ENCODE measurements at places on chromosomes 2 and 18.

- H3K27ac ChIP-seq = no peak overlapping the region
- no peak overlapping the region for H3K4me3 ChIP-seq
- no peaks in the 10 kb centered on the region for H3K36me3 ChIP-seq
- no peaks in the 10 kb centered on the region for H3K27me3 ChIP-seq
These were observed 98.8 kb downstream of the TRABD2A start for GRCh38 chr2:84781942-84782716.

DNA sequence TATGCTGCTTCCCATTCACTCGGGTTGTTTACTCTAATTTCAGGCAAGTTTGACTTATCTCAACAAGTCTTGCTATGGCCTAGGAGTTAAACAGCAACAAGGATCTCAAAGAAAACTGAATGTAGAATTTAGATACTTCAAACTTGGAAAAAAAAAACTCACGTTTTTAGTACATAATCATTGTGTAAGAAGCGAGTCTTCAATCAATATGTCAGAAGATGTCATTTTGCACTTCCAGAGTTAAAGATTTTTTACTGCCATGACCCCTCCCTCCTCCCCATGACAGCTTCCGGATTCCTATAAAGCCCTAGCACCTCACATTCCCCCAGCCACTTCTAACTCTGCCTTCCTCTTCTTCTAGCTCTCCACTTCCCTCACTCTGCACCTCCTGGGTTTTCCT, 133.4 kb downstream of the SS18 start:
- H3K27me3 ChIP-seq = no peaks in the 10 kb centered on the region
- H3K36me3 ChIP-seq = no peaks in the 10 kb centered on the region
- no peak overlapping the region for H3K4me3 ChIP-seq
- no peak for DNase-seq
- no peaks in the 10 kb centered on the region for H3K4me1 ChIP-seq

DNA sequence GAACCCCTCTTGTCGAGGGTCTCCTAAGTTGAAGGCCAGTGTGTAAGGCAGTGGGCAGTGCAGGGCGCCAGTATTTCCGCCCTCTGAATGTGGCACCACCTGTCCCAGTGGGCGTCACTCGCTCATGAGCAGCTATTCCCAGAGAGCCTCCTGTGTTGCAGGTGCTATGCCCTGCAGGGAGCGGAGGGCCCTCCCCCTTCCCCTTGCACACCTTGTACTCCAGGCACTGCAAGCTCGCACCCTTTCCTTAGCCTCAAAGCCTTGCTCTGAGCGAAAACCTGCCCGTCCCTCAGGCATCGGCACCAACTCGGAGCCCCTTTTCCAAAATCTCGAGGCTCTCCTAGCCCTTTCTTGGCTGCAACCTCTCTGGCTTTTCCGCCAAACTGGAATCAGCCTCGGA, 282.7 kb downstream of the AGAP1 start:
- H3K4me1 ChIP-seq = no peaks in the 10 kb centered on the region
- no peaks in the 10 kb centered on the region for H3K27me3 ChIP-seq
- no peak overlapping the region for H3K4me3 ChIP-seq
- no peak for DNase-seq
- no peaks in the 10 kb centered on the region for H3K36me3 ChIP-seq

DNA sequence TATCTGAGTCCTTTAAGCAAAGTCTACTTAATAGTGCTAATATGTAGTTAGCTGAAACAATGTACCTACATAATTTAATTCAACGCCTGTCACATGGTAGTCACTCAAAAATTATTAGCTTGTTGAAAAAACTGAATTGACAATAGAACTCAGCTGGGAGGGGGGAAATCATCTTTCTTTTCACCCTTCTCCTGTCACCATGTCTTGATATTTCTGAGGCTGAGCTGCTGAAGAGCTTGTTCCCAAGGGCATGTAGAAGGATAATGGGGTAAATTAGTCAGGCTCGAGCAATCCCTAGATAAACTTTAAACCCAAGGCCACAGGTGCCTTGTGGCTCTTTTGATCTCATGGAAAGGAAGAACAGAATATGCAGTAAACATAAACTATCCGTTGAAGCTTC, 339.6 kb upstream of the LRATD1 start:
- peaks cover 9% of the 10 kb centered on the region for H3K27me3 ChIP-seq
- DNase-seq = no peak
- no peaks in the 10 kb centered on the region for H3K36me3 ChIP-seq
- H3K4me3 ChIP-seq = no peak overlapping the region

DNA sequence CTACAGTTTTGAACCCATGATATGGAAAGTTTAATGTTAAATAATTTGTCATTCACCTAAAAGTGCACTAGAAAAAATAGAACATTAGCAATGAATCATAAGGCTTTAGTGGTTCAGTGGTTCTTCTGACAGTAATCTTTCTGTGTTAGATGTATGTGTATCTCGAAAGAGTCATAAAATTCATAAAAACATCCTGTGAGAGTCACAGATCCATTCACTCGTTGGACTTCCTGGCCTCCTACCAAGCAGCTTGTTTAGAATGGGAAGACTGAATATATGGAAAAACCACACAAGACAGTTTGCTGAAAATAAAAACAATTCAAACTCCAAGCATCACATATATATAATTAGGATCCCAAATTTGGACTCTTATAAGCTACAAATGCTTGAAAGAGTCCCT, 34.8 kb downstream of the ADNP2 start:
- no peak overlapping the region for H3K4me3 ChIP-seq
- no peak for DNase-seq
- H3K4me1 ChIP-seq = no peaks in the 10 kb centered on the region
- H3K27ac ChIP-seq = no peak overlapping the region
- no peaks in the 10 kb centered on the region for H3K27me3 ChIP-seq
- H3K36me3 ChIP-seq = peaks cover 13% of the 10 kb centered on the region

GRCh38 chr18:7336623-7337022, 105.7 kb downstream of the LRRC30 start:
- no peaks in the 10 kb centered on the region for H3K4me1 ChIP-seq
- no peak overlapping the region for H3K4me3 ChIP-seq
- no peaks in the 10 kb centered on the region for H3K27me3 ChIP-seq
- H3K36me3 ChIP-seq = no peaks in the 10 kb centered on the region
- no peak overlapping the region for H3K27ac ChIP-seq

DNA sequence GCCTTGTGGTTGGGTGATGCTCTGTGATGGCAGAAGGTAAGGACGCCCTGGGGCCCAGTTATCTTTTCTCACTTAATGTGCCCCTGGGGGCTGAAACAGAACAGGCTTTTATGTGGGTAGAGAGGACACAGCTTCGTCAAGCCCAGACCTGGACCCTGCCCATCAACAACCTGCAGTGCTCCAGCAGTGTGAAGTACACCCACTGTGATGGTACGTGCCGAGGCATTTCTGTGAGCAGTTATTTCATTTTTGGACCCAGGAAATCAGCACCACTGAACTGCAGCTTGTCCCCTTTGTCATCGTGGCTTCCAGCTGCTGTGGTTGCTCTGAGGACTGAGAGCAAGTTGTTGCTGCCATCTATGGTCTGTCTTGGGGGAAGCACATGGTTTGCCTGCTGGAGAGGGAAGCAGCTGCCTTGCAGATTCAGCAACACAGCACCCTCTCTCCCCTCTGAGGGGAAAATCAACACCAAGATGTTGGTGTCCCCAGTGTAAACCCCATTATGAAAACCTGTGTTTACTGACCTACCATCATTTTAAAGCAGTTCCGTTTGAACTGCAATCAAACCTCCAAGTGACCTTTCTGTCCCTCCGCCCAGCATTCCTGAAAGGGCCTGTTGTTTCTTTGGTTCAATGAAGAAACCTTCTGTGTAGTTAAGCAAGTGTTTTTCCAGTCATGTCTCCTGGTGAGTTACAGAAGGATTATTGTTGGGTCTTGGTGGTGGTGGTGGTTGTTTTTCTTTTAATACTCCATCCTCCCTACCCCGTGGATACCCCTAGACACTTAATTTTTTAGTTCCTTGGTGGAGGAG, 158.2 kb downstream of the MGAT5 start:
- H3K27ac ChIP-seq = no peak overlapping the region
- no peaks in the 10 kb centered on the region for H3K27me3 ChIP-seq
- H3K4me1 ChIP-seq = no peaks in the 10 kb centered on the region
- DNase-seq = peak; percentile 82
- no peaks in the 10 kb centered on the region for H3K36me3 ChIP-seq

- H3K4me3 ChIP-seq = no peak overlapping the region
- no peaks in the 10 kb centered on the region for H3K4me1 ChIP-seq
- no peaks in the 10 kb centered on the region for H3K27me3 ChIP-seq
These were observed 118.9 kb downstream of the TMX3 start for GRCh38 chr18:68596016-68596415.

GRCh38 chr18:10928011-10928771, 221.2 kb downstream of the PIEZO2 start:
- peaks cover 42% of the 10 kb centered on the region for H3K27me3 ChIP-seq
- no peaks in the 10 kb centered on the region for H3K36me3 ChIP-seq
- H3K4me3 ChIP-seq = no peak overlapping the region
- no peak for DNase-seq
- H3K27ac ChIP-seq = no peak overlapping the region
- H3K4me1 ChIP-seq = peaks cover 19% of the 10 kb centered on the region

DNA sequence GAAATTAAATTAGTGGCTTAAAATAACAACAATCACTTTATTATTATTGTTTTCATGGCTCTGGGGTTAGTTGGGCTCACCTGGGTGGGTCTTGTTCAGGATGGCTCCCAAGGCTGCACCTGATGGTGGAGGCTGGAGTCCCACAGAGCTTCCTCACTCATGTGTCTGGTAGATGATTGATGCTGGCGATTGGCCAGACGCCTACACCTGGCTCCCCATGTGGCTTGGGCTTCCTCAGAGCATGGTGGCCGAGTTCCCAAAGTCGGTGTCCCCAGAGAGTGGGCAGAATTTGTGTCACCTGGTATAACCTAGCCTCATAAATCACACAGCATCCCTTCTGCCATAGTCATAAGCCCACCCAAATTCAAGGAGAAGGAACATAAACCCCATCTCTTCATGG, 18.2 kb downstream of the DBI start:
- H3K27me3 ChIP-seq = no peaks in the 10 kb centered on the region
- DNase-seq = no peak
- no peaks in the 10 kb centered on the region for H3K36me3 ChIP-seq
- no peak overlapping the region for H3K4me3 ChIP-seq
- H3K27ac ChIP-seq = no peak overlapping the region

- H3K4me1 ChIP-seq = peaks cover 3% of the 10 kb centered on the region
- no peaks in the 10 kb centered on the region for H3K27me3 ChIP-seq
- no peak overlapping the region for H3K27ac ChIP-seq
- no peaks in the 10 kb centered on the region for H3K36me3 ChIP-seq
These were observed 56.7 kb downstream of the ALPK2 start for GRCh38 chr18:58572181-58572580.

DNA sequence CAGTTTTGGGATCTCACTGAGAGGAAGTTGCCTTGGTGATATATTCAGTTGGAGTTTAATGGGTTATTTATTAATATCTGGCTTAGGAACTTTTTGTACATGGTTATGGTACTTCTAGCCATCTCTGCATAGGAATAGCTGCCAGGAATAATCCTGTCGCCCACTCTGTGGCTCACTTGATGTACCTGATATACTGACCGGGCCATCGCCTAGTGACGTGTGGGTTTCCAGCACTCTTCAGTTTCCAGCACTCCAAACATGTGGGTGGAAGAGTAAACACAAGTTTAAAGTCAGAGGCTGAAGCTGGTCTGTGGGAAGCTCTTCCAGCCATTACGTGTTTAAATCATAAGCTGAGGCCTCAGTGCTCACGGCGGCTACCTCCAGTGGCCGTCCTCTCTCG, 44.3 kb upstream of the AGAP1 start:
- no peak for DNase-seq
- H3K4me3 ChIP-seq = no peak overlapping the region
- H3K27me3 ChIP-seq = no peaks in the 10 kb centered on the region
- H3K27ac ChIP-seq = no peak overlapping the region
- no peaks in the 10 kb centered on the region for H3K36me3 ChIP-seq

- DNase-seq = no peak
- H3K4me1 ChIP-seq = no peaks in the 10 kb centered on the region
- H3K36me3 ChIP-seq = no peaks in the 10 kb centered on the region
- H3K4me3 ChIP-seq = no peak overlapping the region
These were observed 42.8 kb upstream of the TTR start for GRCh38 chr18:31548853-31549252.

DNA sequence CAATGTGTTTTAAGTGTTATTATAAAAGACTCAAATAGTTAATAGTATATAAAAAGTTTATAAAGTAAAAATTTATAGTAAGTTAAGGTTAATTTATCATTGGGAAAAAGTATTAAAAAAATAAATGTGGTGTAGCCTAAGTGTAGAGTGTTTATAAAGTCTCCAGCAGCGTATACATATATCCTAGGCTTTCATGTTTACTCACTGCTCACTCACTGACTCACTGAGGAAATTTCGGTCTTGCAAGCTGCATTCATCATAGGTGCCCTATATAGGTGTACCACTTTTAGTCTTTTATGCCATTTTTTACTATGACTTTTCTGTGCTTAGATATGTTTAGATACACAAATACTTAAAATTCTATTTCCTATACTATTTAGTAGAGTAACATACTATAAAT, 866.0 kb downstream of the CBLN2 start:
- H3K4me1 ChIP-seq = no peaks in the 10 kb centered on the region
- H3K36me3 ChIP-seq = no peaks in the 10 kb centered on the region
- no peak overlapping the region for H3K27ac ChIP-seq

DNA sequence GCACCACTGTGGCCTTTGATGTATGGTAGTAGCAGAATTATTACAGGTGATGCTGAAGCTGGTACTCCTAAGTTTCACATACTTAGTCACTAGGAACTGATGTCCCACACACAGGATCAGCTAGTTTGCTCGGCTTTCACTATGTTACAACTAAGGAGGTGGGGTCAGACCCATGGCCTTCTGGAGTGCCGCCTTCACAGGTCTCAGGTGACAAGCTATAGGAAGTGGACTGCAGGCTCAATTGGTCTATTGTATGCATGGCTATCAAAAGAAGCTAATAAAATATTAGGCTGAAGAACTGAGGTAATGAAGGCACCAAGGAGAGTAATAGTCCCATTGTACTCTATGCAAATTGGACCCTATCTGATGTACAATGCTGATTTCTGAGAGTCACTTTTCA, 170.6 kb downstream of the DLGAP1 start:
- H3K4me1 ChIP-seq = peaks cover 32% of the 10 kb centered on the region
- no peak for DNase-seq
- H3K4me3 ChIP-seq = no peak overlapping the region
- H3K36me3 ChIP-seq = no peaks in the 10 kb centered on the region

- H3K4me3 ChIP-seq = no peak overlapping the region
- H3K27me3 ChIP-seq = no peaks in the 10 kb centered on the region
- no peaks in the 10 kb centered on the region for H3K4me1 ChIP-seq
- H3K27ac ChIP-seq = no peak overlapping the region
These were observed 21.6 kb upstream of the TRIB2 start for GRCh38 chr2:12694990-12695774.

DNA sequence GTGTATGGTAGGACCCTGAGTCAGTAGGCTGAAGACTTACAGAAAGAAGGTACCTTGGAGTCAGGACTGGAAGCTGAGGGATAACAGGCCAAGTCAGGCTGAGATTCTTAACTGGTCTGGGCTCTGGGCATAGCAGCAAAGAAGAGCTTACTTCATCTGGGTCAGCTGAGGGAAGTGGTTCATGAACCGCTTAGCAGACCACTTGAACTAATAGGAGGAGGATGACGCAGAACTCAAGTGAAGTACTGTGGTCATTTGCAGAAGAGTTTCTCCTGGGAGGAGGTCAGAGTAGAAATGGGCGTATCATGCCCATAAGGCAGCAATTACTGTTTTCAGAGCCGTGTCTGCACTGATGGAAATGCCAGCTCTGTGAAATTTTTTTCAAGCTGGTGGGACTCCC, 164.5 kb downstream of the LCLAT1 start:
- DNase-seq = no peak
- no peaks in the 10 kb centered on the region for H3K27me3 ChIP-seq
- no peaks in the 10 kb centered on the region for H3K36me3 ChIP-seq
- H3K27ac ChIP-seq = no peak overlapping the region
- peaks cover 10% of the 10 kb centered on the region for H3K4me1 ChIP-seq
- H3K4me3 ChIP-seq = no peak overlapping the region

GRCh38 chr2:32289165-32289999, 11.7 kb downstream of the YIPF4 start:
- no peak overlapping the region for H3K4me3 ChIP-seq
- no peaks in the 10 kb centered on the region for H3K27me3 ChIP-seq
- H3K36me3 ChIP-seq = no peaks in the 10 kb centered on the region
- peak overlapping the region; percentile 37 for H3K27ac ChIP-seq
- H3K4me1 ChIP-seq = peaks cover 27% of the 10 kb centered on the region

Measured in A673 (cell line).